Stimulated activated CD4-positive, alpha-beta T cell treated with anti-CD3 and anti-CD28 coated beads, Interleukin-2, amount 100 ng/mL, for 4 hours (primary cell): ENCODE measurements at places on chromosomes 3 and 15.

DNA sequence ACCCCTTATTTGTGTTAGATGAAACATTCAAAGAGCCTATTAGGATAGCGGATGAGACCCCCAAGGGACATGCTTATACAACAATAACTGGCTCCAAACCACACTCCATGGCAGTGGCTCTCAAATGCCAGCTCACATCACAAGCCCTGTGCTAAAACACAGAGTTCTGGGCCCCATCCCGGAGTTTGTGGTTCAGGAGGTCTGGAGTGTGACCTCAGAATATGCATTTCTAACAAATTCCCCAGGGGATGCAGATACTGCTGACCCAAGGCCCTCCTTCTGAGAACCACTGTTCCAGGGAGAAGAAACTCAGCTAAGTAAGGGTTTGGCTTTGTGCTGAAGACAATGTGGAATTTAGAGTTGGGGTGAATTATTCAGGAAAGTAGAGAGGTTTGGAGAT, 3.6 kb downstream of the CCRL2 start:
- no peak for DNase-seq

DNA sequence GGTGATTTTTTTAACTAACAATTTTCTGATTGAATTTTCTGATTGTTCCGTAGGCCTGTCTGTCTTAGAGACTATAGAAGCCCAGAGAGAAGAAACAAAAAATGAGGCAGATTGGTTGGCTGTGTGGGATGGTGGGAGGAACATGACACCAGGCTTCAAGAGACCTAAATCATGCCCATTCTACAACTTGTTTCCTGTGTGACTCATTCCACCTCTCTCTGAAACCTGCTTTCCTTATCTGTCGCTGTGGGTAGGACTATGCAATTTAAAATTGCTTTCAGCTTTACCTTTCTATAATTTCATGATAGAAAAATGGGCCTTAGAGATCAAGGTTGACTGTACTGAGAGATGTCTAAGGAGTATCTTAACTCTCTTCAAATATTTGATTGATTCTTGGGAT, 44.5 kb downstream of the OXNAD1 start:
- peak; percentile 58 for DNase-seq

GRCh38 chr3:146163584-146163983, 2.6 kb upstream of the PLOD2 start:
- no peak for DNase-seq

DNA sequence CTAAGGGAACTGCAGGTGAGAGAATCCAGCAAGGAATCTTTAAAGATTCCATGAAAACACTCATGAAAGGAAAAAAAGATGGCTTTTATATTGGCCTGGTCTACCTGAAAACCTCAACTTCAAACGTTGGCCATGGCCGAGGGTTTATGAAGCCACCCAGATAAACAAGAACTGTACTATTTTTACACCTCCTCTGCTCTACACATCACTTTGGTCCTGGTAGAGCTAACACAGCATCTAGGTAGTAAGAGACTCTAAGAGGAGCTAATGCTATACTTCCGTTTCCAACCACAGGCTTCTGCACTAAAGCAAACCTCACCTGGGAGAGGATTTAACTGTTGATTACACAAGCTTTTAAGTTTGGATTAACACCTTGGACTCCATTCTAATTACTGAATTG, 466.2 kb downstream of the FGF12 start:
- DNase-seq: no peak

GRCh38 chr15:88125576-88125975, 131.0 kb downstream of the NTRK3 start:
- no peak for DNase-seq

DNA sequence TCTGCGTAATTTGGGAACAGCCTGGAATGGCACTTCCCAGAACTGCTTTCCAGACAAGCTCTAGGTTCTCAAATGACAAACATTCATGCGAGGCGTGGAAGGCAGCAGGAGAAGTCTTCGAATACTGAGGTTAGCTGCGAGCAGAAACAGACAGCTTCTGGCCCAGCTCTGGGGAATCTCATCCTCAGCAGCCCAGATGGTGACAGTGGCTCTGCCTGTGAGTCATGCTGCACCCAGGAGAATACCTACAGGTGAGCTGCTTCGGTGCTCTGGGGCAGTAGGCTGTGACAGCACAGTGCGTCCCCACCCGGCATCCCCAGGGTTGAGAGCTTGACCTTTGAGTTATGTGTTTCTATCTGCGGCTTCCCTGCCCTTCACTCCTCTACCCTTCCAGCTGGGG, 258.6 kb downstream of the KLF13 start:
- no peak for DNase-seq

GRCh38 chr15:69804786-69805185, 292.9 kb downstream of the TLE3 start:
- no peak for DNase-seq

DNA sequence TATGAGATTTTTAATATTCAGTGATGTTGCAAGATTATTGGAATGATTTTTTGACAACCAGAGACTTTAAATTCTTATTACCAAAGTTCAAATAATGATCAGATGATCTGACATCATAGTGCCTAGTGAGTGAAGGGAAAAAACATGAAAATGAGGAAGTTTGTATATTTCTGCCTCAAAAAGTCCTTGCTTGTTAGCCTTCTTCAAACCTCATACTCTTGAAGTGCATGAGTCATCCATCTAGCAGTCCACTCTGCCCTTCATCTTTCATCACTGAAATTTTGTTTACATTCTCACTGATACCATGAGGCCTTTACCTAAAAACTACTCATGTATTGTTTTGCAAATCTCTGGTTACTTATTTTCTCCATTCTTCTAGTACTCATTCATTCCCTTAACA, 23.9 kb upstream of the OR5H6 start:
- DNase-seq: no peak

- DNase-seq: no peak
Observed at GRCh38 chr3:51739110-51739509, 32.2 kb downstream of the GRM2 start.

- no peak for DNase-seq
Observed at GRCh38 chr3:97656638-97657037, 107.9 kb upstream of the ARL6 start.

GRCh38 chr3:12994357-12994606, 78.9 kb downstream of the IQSEC1 start:
- no peak for DNase-seq

- DNase-seq: no peak
Observed at GRCh38 chr3:170753421-170754310, 116.3 kb downstream of the RPL22L1 start.

- no peak for DNase-seq
Observed at GRCh38 chr3:14289590-14290461, 111.2 kb downstream of the LSM3 start.

GRCh38 chr15:67784090-67784781, 41.1 kb upstream of the SKOR1 start:
- DNase-seq: no peak

GRCh38 chr15:88894819-88895767, at the start of gene HAPLN3:
TSS of gene HAPLN3 (minus strand) at chr15:88895544. CDS start at chr15:88887298, 8,246 bp downstream.
- peak; percentile 58 for DNase-seq

- no peak for DNase-seq
Observed at GRCh38 chr3:175983379-175983778, 1124.2 kb downstream of the NAALADL2 start.

GRCh38 chr3:51941463-51941797, 274 bp downstream of the RRP9 start:
- DNase-seq: no peak

DNA sequence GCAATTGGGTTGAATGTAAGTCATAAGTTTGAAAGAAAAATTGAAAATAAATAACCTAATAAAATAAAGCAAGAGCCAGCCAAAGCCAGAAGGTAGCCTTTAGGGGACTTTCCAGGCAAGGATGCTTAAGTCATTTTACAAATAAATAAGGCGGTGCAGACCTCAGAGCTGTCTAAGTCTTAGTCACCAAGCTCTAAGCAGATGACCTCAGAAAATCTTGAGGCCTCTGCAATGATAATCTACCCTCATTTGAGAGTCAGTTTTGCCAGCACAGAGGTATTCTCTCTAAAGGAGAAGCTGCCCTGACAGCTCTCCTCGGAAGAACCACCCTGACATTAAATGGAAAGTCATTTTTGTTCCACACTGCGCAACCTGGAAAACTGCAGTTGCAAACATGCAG, 113.9 kb downstream of the OXNAD1 start:
- no peak for DNase-seq

DNA sequence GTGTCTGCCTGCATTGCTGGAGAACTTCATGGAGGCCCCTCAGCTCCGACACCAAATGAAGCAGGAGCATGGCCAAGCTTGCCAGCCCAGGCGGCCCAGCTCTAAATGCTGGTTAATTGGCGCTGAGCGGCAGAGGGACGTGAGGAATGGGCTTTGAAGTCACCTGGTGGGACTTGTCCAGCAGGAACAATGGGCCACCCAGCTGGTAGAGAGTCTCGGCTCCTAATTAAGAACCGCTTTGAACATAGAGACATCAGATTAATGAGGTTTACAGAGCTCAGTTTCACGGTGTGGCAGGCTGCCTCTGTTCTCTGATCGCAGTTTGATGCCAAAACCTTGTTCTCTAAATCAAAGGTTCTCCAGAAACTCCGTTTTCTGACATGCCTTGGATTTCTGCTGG, 77.5 kb upstream of the LINGO1 start:
- no peak for DNase-seq
